Activated gamma-delta T cell treated with Interleukin-2 at 50 U/mL for 16 hours (primary cell): ENCODE measurements at places on chromosomes 16 and 17.

DNA sequence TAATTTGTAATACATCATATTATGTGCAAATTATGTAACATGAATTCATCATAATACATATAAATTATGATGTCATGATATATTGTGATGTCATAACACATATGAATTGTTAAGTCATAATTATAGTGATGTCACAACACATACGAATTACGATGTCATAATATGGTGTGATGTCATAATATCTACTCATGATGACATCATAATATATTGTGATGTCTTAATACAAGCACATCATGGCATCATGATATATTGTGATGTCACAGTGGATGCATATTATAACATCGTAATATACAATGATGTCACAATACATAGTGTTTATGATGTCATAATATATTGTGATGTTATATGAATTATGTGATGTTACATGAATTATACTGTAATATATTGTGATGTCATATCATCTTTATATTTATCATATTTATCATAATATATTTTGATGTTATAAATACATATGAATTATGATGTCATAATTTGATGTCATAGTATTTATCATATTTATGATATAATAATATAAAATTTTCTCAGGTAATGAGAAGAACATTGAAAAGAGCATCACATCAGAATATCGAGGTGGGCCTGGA is 1793.0 kb downstream of the TP53TG3F start:
- DNase-seq: no peak

- DNase-seq: no peak
These were observed 27.3 kb downstream of the HIC1 start for GRCh38 chr17:2082003-2082781.

GRCh38 chr16:9176547-9177418 is 85.3 kb downstream of the HAPSTR1 start:
- no peak for DNase-seq

DNA sequence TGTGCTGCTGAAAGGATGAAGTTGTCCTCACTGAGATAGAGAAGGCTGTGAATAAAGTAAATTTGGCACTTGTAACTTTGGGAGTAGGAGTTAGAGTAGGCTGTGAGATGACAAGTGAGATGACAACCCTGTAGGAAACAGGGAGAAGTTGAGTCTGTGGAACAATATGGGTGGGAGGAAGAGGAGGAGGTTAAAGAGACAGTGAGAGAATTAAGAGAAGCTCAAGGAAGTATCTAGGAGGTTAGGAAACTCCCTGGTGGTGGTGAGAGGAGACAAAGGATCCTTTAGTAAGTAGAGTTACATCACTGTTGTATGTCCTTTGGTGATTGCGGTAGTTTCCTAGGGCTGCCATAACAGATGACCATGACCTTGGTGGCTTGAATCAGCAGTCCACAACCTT is 10.7 kb upstream of the HSD17B2 start:
- no peak for DNase-seq

GRCh38 chr16:86827521-86827920 is 249.2 kb downstream of the FOXL1 start:
- DNase-seq: no peak

- DNase-seq: no peak
These were observed 5.5 kb downstream of the CBFA2T3 start for GRCh38 chr16:88971371-88972097.

GRCh38 chr16:89690392-89690901 is 4.0 kb downstream of the CDK10 start:
- no peak for DNase-seq

DNA sequence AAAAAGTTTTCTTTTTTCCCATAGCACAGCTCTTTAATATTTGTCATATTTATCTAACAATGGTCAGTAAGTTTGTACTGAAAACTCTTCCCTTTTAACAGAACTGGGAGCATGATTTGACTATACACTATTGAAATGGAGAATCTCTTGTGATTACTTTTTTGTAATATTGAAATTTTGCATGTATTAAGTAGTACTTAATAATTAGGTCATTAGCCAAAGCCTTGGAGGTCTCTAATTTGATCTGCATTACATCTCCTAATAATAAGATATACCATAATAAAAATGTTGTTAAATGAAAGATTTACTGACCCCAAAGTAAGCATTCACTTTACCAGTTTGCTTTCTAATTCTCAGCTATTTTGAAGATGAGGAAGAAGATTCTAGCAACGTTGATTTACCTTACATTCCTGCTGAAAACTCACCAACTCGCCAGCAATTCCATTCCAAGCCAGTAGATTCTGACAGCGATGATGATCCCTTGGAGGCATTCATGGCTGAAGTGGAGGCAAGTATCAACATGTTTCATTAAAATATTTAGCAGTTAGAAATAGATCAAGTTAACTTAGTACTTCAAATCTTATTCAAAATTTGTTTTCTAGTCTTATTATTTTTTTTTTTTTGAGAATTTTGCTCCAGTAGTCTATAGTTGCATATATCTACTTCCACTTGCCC is 18.2 kb downstream of the DDX42 start:
- no peak for DNase-seq

- DNase-seq: no peak
These were observed 6.0 kb downstream of the NDUFAF8 start for GRCh38 chr17:81245024-81245664.

DNA sequence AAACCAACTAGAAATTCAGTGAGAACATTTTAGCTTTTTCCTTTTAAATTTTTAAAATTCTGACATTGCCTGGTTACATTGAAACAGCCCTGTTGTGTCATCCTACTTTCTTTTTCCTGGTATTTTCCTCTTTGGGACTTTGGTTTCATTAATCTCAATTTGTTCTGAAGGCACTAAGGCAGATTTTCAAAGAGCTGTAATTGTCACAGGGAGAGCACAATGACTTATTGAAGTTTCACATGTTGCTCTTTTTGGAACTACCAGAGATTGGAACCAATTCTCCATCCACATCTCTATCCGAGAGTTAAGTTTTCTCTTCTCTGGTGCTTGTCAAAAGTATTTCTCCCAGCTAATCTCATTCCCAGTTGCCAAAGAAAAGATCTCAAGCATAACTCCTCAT is 144.7 kb upstream of the TBX2 start:
- DNase-seq: no peak

DNA sequence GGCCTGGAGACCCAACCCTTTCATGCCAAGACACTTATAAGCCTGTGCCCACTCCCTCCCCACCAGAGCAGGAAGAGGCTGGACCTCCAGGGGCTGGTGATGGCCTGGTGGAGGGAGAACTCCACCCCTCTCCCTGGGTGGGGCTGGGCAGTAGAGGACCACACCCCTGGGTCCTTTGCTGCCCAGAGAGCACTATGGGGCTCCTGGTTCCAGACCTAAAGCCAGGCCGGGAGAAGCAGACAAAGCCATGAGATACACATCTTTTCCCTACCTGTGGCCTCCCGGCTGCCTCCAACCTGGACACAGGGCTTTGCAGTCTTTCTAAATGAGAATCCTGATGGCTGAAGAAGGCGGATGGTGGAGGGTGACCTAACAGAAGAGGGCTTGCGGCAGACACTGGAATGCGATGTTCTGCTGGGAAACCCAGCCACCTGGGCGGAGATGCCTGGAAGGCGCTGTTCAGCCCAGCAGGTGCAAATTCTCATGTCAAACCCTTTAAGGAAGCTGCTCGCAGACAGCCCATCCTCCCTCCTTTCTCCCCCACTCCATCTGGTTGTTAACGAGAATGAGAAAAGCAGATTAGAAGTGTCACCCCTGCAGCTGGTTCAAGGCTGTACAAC is 43.9 kb upstream of the KIFC3 start:
- no peak for DNase-seq

GRCh38 chr16:67656344-67657016 is 3.6 kb downstream of the ACD start:
- no peak for DNase-seq

- no peak for DNase-seq
These were observed 31.3 kb upstream of the C17orf78 start for GRCh38 chr17:37344519-37344918.

DNA sequence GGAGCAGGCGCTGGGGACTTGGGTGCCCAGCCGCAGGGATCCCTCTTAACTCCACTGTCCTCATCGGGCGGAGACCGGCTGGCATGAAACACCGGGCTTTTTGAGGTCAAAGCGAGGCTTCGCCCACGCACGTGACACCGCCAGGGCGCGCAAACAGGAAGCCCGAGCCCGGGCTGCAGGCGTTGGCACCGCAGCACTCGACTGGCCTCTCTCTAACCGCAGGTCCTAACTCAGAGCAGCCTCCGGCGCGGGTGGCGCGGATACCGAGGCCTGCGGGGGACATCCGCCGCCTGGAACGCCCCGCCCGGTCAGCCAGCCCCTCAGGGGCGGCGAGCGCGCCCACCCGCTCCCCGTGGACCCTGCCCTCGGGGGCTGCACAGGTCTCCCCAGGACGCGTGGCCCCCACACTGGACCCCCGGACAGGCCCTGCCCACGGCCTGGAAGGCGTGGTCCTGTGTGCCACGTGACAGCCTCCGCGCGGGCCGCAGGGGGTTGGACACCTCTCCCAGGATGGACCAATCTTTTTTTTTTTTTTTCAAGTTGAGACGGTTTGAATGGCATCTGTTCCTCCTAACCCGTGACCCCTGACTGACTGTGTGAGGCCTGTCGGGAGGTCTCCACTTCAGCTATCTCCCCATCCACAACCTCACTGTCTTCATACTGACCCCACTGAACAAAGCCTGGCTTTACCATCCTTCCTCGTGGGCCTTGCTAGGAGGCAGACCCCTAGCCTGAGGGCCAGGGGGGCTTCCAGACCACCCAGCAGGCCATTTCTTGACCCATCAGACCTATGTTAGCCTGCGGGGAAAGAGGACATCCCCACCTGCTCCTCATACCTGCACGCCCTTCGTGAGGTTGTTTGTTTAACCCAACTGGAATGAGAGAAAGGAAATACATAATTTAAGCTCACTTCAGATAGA is 8.4 kb upstream of the SLC47A2 start:
- peak; percentile 44 for DNase-seq

DNA sequence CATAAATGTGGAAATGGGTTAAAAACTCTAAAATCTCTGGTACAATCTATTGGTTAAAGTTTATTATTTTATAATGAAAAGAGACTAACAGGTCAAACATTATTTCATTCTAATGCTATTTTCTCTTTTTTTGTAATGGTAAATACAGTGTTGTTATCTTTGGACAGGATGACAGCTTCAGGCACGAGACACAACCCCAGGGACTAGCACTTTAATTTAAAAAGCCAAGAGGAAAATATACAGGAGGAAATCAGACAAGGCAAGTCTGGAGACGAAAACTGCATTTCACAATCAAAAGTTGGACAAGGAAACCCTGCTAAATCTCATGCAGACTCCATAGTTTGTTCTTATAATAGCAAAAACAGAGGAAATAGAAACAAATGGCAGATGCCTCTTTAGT is 589.1 kb upstream of the CDH8 start:
- DNase-seq: no peak

DNA sequence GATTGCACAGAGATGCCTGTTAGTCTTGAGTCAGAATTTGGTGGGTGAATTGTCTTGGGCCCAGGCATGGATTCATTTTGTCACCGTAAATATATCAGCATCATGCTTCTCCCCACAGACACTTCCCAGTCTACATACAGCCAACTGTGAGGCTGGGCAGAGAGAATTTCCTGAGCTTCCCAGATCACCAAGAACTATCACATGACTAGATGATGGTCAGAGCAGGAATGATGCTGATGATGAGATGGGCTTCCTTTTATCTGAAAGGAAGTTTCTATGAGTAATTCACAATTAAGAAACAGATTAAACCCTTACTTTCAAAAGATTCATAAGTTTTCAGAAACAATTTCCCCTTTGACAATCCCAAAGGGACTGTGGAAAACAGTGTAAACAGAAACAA is 323 bp upstream of the KRTAP9-9 start:
- no peak for DNase-seq

GRCh38 chr16:20611975-20612481 is 35.9 kb upstream of the ACSM2B start:
- DNase-seq: no peak

GRCh38 chr16:2970563-2970962 is 1.4 kb downstream of the PAQR4 start:
- DNase-seq: no peak

DNA sequence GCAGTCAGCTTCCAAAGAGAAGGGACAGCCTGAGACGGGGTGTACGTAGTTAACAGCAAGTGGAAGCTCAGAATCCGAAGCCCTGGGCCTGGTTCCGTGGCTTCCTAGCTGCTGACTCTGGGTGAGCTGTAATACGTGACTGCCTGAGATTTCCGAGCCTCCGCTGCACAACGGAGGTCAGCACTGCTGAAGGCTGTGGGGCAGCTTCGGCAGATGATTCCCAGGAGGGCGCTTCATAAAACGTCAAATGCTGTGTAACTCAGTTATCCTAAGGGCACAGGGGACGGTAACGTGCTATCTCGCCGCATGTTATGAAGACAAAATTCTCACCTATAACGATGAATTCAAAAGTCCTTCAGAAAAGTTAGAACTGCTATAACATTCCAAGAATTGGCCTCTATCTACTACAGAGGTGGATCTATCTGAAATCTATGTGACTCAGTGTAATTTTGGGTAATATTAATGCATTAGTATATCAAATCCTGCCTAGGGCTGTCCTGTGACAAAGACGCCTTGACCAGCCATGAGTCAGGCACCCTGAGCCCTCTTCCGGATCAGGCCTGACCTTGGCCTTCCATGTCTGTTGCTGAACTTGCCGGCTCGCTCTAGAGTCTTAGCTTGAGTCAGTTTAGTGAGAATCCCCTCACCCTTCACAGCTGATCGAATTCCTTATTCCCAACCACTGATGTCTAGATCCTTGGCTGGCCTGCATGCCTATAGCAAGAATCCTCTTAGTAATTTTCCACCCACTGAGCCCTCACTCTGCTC is 43.5 kb downstream of the MARF1 start:
- no peak for DNase-seq

DNA sequence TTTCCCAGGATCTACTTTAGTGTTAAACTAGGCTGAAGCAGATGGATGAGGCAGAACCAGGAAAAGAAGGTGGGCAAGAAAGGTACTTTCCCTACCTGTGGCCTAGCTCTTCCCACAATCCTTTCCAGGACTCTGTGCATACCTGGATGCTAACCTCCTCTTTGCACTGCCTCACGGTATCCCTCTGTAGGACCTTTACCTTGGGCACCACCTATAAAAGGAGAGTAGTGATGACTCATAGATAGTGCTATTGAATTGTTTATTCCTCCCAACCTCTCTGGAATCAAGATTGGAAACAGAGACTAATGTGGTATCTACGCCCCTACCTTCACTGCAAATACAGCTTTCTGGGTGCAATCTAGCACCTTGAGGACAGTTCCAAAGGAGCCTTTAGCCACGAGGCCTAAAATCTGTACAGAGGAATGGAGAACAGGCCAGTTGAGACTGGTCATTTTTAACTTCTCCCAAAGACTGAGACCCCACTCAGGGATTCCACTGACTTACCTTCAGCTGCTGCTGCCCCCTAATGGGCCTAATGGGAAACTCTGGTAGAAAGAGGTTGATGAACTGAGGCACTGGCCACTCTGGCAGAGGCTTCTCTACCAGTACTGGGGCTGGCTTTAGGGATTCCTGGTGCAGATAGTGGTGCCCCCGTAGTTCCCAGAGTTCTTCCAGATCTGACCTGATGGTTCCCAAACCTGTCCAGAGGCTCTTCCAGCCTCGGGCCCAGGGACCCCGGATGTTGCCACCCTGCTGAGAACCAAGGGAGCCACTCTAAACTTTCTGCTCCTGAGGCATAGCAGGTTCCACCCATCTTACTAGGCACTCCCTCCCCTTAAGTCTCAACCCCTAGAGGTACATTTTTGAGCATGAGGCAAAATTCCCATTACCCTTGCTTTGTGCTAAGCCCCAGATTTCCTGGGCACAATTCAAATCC is 781 bp downstream of the RSKR start:
- DNase-seq: peak; percentile 35
